Brain microvascular endothelial cell (primary cell): ENCODE measurements at places on chromosomes 13 and 19.
A peak's percentile ranks its signal among the peaks of the same experiment; 100 is the strongest.

DNA sequence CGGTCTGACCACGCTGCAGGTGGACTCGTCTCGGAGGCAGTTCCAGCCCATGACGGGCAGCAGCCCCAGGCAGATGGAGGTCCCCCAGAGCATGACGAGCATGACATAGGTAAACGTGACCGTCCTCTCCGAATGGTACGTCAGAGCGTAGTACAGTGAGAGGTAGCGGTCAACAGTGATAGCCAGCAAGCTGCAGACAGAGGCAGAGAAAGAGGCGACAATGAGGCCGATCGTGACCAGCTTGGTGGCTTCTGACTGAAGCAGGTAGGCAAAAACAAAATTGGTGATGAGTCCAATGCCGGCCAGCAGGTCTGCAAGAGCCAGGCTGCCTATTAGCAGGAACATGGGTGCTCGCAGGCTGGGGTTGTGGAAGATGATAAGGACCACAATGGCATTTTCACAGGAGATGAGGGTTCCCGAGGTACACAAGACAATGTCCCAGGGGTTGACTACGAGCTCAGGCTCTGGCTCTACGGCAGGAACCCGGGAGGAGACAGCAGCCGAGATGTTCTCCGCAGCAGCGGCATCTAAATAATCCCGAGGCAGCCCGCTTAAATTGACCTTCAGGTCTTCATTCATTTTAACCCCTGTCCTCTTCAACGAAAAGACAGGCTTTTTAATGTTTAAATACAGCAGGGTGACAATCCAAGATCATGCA, 1.2 kb downstream of the GPR12 start:
- DNase-seq, result no peak

DNA sequence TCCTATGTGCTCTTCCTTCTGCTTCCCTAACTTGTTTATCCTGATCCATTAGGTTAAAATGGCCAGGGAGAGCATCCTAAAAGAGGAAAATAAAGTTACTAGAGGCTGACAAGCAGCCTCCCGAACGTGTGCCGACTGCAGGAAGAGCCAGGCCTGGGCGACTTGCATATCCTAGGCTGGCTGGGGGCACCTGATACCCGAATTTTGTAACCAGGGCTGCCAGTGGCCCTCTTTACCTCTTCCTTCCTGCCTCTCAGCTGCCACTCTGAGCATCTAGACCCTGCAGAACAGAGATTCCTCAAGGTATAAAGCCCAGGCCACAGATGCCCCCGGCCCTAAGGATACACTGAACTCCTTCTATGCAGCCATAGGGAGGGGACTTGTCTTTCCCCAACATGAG, 48.5 kb upstream of the KATNAL1 start:
- no peak for DNase-seq

GRCh38 chr13:27853861-27854260, 61.6 kb downstream of the GSX1 start:
- no peak for DNase-seq

- DNase-seq, result no peak
Observed at GRCh38 chr19:7710616-7711015, 8.7 kb upstream of the FCER2 start.

GRCh38 chr13:99296398-99296797, 10.8 kb downstream of the GPR183 start:
- no peak for DNase-seq

- no peak for DNase-seq
Observed at GRCh38 chr13:78465250-78465649, 138.1 kb downstream of the POU4F1 start.

- no peak for DNase-seq
Observed at GRCh38 chr13:40568246-40569023, 98.0 kb downstream of the FOXO1 start.

GRCh38 chr19:12913011-12913561, 6.0 kb downstream of the SYCE2 start:
- DNase-seq, result no peak

DNA sequence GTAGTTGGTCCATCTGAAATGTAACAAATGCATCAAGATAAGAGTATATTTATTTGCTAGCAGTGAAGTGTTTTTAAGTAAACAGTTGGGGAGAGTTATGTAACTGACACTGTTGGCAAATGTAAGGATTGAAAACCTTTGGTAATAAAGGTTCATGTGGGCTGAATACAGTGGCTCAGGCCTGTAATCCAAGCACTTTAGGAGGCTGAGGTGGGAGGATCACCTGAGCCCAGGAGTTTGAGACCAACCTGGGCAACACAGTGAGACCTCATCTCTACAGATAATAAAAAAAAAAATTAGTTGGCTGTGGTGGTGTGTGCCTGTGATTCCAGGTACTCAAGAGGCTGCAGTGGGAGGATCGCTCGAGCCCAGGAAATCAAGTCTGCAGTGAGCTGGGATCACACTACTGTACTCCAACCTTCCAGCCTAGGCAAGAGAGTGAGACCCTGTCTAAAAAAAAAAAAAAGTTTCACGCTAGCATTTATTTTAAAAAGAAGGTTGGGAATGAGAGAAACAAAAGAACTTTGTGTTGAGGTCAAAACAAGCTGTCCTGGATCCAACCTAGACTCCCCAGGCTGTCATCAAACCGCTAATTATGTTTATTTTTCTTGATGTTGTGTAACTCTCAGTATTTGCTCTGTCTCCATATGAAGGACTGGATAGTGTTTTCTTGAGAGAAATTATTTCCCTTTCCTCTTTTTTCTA, 20.7 kb downstream of the SETDB2 start:
- no peak for DNase-seq

DNA sequence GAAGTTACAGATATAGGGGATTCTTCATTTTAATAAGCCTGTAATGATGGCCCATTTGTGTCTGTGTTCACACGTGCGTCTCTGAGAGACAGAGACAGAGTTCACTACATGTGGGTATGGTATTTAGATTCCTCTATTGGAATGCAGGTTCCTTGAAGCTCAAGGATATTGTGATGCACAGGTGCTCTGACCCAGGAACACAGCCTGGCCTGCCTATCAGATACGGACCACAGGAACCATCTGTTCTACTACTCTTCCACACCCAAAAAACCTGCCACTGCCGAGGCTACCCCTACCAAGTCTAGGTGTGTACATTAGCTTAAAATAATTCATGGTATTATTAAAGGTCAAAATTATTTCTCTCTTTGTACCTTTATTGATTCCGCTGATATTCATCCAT, 289.2 kb downstream of the ATP8A2 start:
- DNase-seq, result no peak

DNA sequence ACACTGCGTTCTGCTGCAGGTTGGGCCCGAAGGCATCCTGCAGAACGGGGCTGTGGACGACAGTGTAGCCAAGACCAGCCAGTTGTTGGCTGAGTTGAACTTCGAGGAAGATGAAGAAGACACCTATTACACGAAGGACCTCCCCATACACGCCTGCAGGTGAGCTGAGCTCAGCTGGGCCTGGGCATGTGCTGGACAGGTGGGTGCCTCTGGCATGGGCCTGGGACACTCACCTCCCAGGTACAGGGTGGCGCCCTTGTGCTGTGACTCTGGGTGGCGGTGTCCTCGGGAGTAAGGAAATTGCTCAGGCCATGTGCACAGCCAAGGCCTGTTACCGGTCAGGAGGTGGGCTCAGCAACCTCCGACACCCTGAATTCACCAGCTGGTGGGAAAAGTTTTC, 14.2 kb downstream of the UPF1 start:
- no peak for DNase-seq

DNA sequence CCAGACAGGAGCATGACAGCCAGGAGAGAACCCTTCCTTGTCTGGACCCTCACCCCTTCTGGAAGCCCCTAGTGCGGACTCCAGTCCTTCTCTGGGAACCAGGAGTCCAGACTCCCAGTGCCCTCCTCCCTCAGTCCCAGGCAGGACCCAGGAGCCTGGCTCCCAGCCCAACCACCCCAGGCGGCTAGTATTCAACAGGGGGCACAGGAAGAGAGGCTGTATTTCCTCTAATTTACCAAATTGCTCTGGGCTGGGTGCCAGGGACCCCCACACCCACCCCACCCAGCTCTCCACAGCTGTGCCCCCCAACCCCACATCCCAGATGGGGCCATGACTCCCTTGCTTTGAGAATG, 3.3 kb downstream of the GRIN2D start:
- no peak for DNase-seq

- peak; percentile 58 for DNase-seq
Observed at GRCh38 chr19:40465025-40465556, 454 bp downstream of the BLVRB start.

DNA sequence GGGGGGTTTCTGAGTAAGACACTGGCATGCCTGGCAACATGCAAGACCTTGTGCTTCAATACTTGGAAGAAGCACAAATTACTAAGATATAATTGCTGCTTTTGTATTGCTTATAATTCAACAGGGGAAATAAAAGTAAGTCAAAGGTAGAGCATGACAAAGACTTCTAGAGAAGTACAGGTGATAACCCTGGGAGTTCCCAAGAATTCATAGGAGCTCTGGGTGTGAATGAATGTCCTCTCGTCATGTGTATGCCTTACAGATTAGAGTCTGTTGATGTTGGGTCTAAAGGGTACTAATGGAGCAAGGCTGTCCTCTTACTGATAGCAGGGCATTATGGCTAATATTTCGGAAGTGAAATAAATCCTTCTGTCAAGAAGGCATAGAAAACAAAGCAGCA, 7.6 kb upstream of the ZNF461 start:
- no peak for DNase-seq

- no peak for DNase-seq
Observed at GRCh38 chr13:75723901-75724300, 87.8 kb downstream of the LMO7 start.

DNA sequence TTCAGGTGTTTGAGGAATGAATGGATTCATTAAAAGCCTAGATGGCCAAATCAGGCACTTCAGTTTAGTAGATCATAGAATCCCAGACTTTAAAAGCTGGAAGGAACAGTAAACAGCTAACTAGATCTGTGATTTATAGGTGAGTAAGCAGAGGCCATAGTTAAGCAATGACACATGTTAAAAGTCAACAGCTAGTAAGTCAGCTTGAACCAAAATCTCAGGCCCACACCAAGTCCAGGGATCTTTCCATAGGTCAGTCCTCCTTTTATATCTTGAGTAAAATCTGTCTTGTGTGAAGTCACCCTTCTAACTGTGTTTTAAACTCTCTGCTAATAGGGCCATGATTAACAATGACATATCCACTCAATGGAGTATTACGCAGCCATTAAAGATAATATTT, 275.5 kb upstream of the SOX21 start:
- no peak for DNase-seq

DNA sequence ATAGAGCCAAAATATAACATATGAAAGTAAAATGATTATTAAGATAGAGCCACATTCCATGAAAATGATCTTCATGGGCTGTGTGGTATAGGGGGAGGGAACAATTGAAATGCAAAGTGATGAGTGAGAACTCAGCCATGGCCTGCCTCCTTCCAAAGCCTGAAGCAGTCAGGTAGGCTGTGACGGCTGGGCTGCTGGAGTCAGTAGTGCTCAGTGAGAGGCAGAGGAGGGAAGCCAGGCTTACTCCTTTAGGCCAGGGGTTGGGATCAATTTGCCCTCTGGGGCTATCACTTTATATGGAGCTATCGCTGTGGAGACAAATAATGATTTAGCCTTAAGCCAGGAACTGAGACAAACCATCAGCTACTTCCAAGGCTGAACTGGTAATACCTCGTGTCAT, 654.9 kb downstream of the FGF9 start:
- DNase-seq, result no peak

- no peak for DNase-seq
Observed at GRCh38 chr13:44336934-44337333, 36.7 kb upstream of the SERP2 start.

DNA sequence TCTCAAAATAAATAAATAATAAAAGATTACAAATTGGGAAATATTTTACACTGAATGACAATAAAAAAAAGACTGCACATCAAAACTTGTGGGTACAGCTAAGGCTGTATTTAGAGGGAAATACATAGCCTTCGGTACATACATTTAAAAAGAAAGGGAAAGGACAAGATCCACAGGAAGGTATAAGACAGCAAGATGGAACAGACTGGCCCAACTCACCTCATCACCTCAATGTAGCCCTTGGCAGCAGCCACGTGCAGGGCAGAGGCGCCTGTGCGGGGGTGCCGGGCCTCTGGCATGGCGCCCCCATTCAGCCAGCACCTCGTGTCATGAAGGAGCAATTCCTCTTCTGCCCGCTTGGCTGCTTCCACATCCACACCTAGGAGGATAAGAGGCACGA, 14.2 kb downstream of the PPP1R12C start:
- no peak for DNase-seq

DNA sequence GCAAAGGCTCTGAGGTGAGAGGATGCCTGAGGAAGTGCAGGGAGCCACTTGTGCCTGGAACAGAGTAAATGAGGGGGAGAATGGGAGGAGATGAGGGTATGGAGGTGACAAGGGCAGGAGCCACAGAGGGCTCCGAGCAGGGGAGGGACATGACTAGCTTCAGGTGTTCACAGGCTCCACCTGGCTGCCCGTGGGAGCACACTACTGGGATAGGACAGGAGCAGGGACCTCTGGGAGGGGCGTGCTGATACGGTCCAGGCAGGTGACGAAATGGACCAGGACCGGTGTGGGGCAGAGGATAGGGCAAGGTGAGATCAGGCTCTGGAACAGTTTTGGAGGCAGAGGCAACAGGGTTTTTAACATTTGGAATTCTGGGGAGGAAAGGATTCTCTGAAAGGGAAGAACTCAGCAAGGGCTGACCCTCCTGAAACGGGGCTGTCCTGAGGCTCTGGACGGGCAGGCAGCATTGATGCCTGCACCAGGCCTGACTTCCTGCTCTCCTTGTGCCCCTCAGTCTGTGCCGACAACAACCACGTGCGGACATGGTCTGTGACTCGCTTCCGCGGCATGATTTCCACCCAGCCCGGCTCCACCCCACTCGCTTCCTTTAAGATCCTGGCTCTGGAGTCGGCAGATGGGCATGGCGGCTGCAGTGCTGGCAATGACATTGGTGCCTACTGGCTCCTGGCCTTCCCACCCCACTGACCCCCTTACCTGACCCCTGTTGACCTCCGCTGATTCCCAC, 11.6 kb downstream of the SHKBP1 start:
- DNase-seq, result peak; percentile 32

GRCh38 chr19:44575116-44575700, 38.2 kb upstream of the IGSF23 start:
- DNase-seq, result no peak
